D721Med (cell line): ENCODE measurements at places on chromosomes 4 and X.

GRCh38 chrX:4268676-4269075 is 555.2 kb upstream of the PRKX start:
- no peak for DNase-seq

GRCh38 chr4:38306482-38307071 is 346.4 kb downstream of the PTTG2 start:
- no peak for DNase-seq

DNA sequence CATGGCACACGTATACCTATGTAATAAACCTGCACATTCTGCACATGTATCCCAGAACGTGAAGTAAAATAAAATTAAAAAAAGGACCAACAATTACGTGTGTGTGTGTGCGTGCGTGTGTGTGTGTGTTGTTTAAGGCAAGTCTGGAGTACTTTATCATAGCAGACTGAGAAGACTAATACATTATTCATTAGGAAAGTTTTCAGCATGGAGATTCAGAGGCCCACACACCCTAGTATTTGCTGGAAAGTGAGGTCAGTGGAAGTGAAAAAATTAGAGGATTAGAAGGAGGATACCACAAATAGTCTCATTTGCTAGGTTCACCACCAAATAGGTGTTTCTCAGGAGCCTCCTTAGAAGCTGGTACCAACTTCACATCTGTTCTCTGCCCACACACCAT is 457.1 kb upstream of the CPEB2 start:
- DNase-seq: no peak

DNA sequence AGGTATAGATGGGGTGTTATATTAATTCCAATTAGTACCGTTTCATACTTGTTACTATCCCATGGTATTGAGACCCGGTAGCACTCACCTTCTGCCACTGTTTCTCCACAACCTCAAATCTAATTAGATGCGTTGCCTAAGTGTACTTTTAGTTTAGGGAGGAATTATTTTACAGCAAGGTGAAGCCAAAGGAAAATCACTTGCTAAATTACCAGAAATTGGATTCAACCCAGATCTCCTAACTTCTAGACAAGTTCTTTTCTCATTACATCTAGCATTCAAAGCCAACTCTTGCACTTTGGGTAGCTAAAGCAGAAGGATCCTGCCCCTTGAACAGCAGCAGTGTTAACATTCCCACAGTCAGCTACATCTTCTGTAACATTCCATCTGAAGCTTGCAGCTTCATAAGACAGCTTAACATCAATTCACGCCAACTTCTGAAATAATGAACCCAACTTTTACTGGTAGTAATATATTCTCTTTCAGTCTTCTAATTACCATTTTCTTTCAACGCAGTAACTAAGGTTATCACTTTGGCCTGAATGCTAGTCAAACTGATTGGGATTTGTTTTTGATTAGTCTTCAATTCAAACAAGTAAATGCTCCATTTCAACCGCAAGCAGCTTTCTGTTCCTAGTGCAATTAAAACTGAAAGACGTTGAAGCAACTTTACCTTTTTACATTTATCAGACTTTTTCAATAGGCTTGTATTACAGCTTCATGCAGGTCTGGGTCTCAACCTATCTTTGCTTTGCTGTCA is 934 bp upstream of the SEC31A start:
- DNase-seq: no peak

DNA sequence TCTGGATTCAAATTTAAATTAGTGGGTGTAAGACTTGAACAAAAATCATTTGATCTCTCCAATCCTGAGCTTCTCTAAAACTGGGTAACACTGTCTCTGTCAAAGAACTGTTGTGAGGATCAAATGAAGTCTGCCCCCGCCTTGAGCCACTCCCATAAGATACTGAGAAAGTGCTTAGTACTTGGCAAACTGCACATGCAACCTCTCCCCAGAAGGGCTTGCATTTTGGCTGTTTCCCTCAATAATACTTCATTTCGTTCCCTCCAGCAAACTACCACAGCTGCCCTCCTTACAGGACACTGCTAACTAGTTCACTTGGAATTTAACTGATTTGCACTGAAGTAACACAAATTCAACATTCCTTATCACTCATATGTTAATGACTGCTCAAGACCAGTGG is 79.8 kb downstream of the APBB2 start:
- no peak for DNase-seq

DNA sequence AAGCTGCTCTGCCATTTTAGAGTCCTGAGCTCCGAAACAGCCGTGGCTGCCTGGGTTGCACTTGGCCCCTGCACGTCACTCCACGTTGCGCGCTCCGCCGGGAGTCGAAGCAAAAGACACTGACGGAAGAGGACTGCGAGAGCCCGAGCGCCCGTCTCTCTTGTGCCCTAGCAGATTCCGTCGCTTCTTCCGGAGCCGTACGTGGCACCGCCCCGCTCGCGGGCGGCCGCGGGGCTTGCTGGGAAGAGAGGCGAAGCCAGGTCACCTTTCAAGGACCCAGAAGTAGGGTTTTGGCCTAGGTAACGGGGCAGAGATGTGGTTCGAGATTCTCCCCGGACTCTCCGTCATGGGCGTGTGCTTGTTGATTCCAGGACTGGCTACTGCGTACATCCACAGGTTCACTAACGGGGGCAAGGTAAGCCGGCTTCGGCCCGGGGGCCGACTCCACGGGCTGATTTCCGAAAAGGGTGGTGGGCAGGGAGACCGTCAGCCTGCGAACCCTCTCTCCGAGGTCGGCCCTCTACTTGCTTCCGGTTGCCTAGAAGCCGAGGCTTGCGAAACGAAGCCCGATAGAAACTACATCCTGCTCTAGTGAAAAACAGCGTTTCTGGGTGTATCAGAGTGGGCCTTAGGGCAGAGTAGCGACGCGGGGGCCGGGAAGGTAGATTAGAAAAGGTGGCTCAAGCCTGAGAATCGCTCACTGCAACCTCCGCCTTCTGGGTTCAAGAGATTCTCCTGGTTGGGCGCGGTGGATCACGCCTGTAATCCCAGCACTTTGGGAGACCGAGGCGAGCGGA is at the start of the genes NDUFA1 and RNF113A:
TSS of gene NDUFA1 (plus strand) at position 234 of the 797 bp plus-strand sequence. CDS start at position 314, 80 bp downstream.
TSS of gene RNF113A (minus strand) at position 135 of the 797 bp plus-strand sequence. CDS start at position 15, 120 bp downstream.
- peak; percentile 48 for DNase-seq

DNA sequence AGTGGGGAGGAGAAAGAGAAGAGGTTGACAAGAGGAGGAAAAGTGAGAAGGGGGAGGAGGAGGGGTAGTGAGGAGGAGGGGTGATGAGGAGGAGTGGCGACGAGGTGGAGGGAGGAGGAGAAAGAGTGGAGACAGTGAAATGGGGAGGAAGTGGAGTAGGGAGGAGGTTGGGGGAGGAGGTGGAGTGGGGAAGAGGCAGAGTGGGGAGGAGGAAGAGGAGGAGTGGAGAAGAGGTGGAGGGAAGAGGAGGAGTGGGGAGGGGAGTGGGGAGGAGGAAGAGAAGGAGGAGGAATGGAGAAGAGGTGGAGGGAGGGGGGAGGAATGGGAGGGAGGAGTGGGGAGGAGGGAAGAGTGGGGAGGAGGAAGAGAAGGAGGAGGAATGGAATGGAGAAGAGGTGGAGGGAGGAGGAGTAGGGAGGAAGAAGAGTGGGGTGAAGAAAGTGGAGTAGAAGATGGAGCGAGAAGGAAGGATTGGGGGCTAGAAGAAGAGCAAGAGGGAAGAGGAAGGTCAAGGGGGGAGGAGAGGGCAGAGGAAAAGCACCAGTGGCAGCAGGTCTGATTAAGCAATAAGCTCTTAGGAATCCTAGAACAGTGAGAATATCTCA is 50.0 kb upstream of the MTNR1A start:
- DNase-seq: no peak

DNA sequence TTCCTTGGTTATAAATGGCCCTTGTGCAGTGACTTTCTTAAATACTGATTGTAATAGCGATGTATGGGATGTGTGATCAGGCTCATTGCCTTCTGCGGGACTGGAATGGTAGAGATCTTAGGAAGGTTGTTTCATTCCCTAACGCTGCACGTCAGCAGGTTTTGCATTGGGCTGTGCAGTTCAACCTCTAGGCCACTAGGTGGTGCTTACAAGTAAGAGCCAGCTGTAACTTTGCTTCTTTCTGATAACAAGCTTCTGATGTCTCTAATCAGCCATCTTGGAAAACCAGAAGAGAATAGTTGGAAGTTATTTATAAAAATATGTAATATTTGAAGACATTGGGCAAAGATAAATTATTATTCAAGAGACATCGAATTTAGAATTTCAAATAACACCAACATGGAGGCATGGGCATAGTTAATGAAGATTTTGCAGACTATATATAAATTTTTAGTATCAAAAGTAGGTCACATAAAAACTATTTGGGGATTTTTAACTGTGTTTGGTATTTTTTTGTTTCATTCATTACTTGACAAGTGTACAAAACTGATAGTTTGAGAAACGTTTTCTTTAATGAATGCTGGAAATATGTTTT is 339.7 kb upstream of the PCDH7 start:
- DNase-seq: no peak

DNA sequence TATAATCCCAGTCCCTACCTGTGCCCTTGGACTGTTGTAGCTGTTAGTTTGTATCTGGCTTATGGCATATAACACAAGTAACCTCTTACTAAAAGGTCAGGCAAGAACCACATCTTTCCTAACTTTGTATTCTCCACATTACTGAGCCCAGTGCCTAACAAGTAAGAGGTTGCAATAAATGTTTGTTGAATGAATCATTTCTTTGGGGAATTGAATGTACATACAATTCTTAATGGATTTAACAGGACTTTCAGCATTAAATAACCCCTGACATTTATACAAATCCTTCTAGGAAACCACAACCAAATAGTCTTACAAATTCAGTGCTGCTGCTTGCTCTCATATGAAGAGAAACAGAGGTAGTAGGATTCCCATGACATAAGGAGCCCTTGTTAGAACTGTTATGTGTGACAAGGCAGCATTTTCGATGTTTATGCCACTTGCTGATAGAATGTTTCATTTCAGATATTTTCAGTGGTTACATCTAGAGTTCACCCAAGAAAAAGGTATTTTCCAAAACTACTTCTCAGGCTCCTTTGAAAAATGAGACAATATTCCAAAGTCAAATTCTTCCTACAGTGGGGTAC is 62.0 kb downstream of the MBNL3 start:
- no peak for DNase-seq

DNA sequence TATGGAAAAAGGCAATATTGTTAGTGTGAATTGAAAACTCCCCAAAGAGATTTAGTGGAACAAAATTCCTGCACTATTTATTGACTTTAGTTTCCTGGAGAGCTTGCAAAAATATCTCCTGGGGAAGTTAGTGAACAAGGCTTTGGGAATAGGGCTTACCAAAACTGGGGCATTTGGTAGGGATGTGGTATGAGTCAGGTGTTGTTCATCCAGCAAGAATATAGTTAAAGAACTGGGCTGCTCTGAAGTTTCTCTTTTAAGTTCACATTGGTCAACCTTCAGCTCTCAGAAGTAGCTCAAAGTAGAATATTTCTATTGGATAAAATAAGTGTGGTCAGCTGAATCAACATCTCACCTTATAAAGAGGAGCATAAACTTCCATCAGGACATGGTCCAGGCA is 185.0 kb downstream of the CPE start:
- DNase-seq: no peak

DNA sequence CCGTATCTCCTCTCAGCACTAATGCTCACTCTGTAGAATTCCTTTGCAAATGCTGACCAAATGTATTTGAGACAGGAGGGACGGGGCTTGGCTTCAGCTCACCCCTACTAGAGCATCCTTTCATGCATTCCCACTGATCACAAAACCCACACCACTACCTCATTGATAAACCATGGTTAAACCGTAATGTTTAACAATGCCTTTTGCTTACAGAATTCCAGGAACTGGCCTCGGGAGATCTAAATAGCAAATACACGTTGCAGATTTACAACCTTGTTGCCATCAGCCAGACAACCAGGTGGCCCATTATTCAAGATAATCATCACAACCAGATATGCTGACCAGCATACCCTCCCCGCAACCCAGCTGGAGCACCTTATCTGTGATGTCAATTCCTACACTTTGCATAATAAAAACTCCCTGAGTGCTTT is 391.9 kb downstream of the KCTD8 start:
- DNase-seq: no peak

DNA sequence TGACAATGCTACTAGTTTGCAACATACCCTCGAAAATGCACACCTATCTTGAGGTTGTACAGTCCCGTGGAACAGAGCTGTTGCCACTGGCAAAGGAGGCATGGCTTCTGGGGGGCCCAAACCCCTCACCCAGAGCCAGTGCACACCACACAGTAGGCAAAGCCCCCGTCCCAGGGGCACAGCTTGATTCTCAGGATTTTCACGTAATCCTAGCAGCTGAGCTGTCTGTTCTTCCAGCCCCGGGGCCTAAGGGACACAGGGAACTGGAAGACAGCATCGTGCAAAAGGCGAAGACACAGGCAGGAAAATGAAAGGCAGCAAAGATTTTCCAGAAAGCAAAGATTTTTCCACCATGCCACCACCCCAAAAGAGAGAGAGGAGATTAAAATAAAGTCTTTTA is 77.2 kb downstream of the JAKMIP1 start:
- no peak for DNase-seq

DNA sequence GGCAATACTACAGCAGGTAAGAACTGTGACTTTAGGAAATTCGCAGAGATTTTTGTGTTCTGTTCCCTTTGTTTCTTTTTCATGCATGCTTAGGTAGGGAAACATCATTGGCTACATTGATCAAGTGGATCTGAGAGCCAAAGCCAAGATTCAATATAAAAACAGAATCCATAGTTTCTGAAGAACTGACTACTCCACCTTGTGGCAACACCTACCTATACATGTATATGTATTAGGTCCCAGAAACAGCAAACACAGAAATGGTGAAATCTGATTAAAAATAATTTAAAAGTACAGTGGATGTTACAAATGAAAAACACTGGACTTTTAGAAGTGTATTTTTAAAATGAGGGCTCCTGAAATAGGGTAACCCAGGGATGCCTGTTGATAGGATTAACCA is 322.6 kb upstream of the MAOA start:
- no peak for DNase-seq

DNA sequence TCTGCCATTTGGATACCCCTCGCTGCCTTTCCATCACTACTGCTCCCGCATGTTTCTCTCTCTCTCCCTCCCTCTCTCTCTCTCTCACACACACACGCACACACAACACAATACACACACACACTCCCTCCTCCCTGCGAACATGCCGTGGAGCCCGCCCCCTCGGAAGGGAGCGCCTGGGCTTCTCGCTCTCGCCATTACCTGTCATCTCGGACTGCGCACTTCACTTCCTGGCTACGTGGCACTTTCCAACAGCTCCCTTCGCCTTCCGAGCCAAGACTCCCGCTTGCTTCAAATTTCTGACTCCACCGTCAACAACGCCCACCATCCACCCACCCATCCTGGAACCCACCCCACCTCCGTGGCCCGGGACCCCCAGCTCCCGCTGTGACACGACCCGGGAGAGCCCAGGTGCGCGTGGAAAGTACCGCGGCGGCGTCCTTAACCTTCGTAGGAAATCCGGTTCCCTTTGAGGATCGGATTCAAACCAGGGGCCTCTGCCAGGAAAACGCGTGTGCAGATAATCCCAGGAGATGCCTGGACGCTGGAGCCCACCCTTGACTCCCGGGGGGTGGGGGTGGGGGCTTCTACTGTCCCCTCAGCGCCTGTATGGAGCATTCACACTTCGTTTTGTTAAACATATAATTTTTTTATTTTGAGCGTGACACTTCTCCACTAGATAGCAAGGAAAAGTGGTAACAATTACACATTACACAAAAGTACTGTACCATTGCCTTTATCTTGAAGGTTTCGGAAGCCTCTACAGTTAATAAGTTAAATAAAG is 12.5 kb downstream of the ARX start:
- DNase-seq: no peak
